ENCODE measurements at places on chromosomes 7 and 10.

DNA sequence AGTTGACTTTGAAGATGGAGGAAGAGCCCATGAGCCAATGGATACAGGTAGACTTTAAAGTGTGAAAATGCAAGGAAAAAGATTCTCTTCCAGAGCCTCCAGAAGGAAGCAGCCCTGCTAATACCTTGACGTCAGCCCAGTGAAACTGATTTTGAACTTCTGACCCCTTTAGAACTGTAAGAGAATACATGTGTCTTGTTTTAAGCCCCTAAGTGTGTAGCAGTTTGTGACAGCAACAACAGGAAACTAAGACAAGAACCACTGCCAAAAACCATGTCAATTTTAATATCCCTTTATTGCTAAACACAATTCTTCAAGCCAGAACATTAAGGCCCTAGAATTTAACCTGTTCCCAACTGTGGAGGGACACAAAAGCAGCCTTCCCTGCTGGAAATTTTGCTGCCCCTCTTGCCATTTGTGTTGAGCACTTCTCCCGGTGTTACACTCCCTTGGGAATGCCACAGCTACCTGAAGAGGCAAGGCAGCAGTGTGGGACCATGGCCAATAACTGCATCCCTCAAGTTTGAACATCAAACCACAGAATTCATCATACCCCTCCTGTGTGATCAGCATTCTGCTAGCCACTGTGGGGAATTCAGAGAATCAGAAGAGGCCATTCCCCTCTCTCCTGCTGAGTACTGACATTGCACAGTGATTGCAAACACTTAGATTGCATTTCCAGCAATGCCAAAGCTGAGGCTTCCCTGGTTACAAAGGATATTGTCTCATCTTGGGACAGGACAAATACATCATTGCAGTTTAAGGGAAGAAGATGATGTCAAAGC, 12.3 kb upstream of the CCDC172 start:
- H3K36me3 ChIP-seq = no peaks in the 10 kb centered on the region
- no peak overlapping the region for H3K27ac ChIP-seq
- no peak for DNase-seq
- H3K27me3 ChIP-seq = peaks cover 9% of the 10 kb centered on the region

DNA sequence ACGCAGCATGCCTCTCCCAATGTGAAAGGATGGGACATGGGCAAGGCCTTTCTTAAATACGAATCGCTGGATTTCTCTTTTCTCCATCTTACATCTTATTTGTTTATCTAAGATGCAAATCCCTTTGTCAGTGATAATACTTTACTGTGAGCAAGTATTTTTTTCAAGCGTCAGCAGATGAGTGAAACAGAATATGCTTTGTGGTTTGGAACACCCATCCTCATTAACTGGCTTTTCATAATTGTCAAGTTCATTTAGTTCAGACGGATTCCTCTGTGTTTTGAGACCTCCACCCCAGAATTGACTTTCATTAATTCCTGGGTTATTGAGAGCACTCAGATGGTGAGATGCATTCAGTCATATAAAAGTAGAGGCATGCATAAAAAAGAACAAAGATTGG, 149.8 kb downstream of the NSUN6 start:
- no peaks in the 10 kb centered on the region for H3K4me1 ChIP-seq
- no peak overlapping the region for H3K4me3 ChIP-seq
- H3K27ac ChIP-seq = no peak overlapping the region
- no peaks in the 10 kb centered on the region for H3K27me3 ChIP-seq
- no peaks in the 10 kb centered on the region for H3K36me3 ChIP-seq
- no peak for DNase-seq

DNA sequence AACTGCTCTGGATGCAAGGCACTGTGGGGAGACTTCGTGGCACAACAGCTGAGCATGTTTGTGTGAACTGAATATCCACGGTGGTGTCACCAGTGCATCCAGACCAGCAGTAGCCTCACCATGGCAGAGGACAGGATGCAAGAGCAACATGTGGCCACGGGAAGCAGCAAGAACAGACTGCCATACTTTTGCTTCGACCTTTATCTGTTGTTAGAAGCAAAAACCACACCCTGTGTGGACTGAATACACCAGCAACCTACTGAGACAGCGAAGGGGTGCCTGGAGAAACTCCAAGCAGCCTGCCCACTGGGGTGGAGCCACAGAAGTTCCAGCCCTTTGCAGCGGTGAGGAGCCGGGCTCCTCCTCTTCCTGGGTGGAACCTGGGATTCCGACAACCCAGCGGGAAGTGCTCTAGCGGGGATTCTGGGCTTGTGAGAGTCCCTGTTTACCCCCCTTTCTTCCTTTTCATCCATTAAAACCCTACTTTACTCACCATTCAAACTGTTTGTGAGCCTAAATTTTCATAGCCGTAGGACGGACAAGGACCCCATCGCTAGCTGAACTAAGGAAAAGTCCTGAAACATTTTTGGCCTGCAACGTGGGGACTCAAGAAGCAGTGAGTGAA, 584.9 kb downstream of the GRM8 start:
- H3K27me3 ChIP-seq = no peaks in the 10 kb centered on the region
- no peak overlapping the region for H3K4me3 ChIP-seq
- no peaks in the 10 kb centered on the region for H3K4me1 ChIP-seq
- DNase-seq = no peak
- H3K36me3 ChIP-seq = no peaks in the 10 kb centered on the region
- no peak overlapping the region for H3K27ac ChIP-seq

DNA sequence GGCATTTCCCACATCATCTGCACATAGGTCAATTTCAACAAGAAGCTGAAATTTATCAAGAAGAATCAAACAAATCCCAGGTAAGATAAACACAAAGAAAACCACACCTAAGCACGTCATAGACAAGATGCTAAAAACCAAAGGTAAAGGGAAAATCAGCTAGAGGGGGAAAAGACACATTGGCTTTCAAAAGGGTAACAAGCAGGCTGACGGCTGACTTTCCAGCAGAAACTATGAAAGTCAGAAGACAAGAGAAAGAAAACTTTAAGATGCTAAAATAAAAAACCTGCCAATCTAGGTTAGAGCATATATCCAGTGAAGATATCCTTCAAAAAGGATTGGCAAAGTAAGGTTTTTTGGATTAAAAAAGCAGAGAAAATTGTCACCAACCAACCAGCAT, 59.9 kb upstream of the RHEB start:
- no peaks in the 10 kb centered on the region for H3K36me3 ChIP-seq
- no peaks in the 10 kb centered on the region for H3K27me3 ChIP-seq
- no peak overlapping the region for H3K27ac ChIP-seq

- no peak overlapping the region for H3K4me3 ChIP-seq
- H3K4me1 ChIP-seq = no peaks in the 10 kb centered on the region
- DNase-seq = no peak
- no peaks in the 10 kb centered on the region for H3K36me3 ChIP-seq
- no peak overlapping the region for H3K27ac ChIP-seq
Measured at GRCh38 chr7:68488341-68489060, 1109.8 kb upstream of the AUTS2 start.

DNA sequence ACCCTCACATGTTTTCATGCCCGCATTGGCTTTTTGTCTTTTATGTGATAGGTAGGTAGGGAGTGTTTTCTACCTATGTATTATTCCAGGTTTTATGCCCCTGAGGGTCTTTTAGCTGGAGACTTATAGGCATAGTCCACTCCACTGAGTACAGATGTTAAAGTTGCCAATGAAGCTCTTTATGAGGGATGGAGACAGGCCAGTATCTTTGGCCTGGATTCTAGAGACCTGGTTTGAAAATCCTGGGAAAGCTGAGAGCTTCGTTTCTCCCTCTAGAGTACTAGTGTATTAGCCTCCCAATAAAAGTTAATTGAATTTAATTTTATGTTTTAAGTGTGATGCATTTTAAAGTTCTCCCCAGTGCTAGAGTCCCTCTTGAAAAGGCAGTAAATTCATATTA, 854.1 kb downstream of the LRMDA start:
- no peak overlapping the region for H3K4me3 ChIP-seq
- no peak overlapping the region for H3K27ac ChIP-seq
- H3K36me3 ChIP-seq = no peaks in the 10 kb centered on the region
- no peak for DNase-seq
- no peaks in the 10 kb centered on the region for H3K27me3 ChIP-seq

GRCh38 chr10:98435178-98435577, 11.6 kb downstream of the HPS1 start:
- peaks cover 67% of the 10 kb centered on the region for H3K36me3 ChIP-seq
- H3K27ac ChIP-seq = no peak overlapping the region
- H3K4me1 ChIP-seq = no peaks in the 10 kb centered on the region
- H3K4me3 ChIP-seq = no peak overlapping the region
- no peaks in the 10 kb centered on the region for H3K27me3 ChIP-seq

DNA sequence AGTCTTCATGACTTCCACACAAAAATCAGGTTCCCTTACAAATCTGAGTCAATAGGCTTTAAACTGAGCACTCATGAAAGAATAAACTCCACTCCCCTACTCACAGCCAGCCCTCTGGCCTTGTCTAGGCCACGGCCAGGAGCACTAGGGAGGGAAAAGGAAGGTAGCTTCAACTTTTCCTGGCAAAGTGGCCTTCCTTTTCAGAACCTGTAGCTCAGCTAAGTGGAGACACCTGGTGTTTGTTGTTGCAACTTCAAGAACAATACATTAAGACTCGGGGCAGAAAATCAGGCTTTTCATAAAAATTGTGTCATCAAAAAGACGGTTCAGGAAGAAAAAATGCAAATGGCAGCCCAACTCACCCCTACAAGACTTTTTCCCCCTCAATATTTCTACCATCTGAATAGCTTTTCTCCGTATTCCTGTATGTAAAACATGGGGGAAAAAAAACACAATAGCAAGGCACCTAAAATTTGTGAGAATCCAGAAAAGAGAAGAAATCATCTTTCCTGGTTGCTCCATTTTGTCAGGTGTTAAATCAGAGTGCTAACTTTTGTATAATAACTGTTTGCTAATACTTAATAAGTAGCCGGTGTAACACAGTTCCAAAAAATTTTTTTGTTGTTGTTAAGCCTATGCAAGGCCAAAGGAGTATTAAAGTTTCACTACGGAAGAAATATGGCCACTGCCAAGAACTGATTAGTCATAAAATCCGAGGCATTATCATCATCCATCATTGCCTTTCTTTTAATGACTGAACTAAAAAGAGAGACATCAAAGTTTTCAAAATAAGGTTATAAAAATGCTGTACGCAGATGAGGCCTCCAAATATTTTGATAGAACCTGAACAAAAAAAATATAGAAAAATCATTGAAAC, 66.2 kb upstream of the ARID5B start:
- peaks cover 2% of the 10 kb centered on the region for H3K4me1 ChIP-seq
- DNase-seq = peak; percentile 63
- no peak overlapping the region for H3K27ac ChIP-seq

GRCh38 chr10:103649654-103650423, 156.3 kb downstream of the NEURL1 start:
- H3K27ac ChIP-seq = no peak overlapping the region
- DNase-seq = no peak
- H3K4me1 ChIP-seq = peaks cover 3% of the 10 kb centered on the region

GRCh38 chr10:70267161-70267933, 16.5 kb downstream of the NPFFR1 start:
- H3K27ac ChIP-seq = no peak overlapping the region
- no peaks in the 10 kb centered on the region for H3K36me3 ChIP-seq
- no peaks in the 10 kb centered on the region for H3K4me1 ChIP-seq
- H3K27me3 ChIP-seq = no peaks in the 10 kb centered on the region

- H3K4me1 ChIP-seq = no peaks in the 10 kb centered on the region
- H3K27ac ChIP-seq = no peak overlapping the region
- H3K27me3 ChIP-seq = no peaks in the 10 kb centered on the region
- no peak overlapping the region for H3K4me3 ChIP-seq
- H3K36me3 ChIP-seq = peaks cover 64% of the 10 kb centered on the region
Measured at GRCh38 chr10:79293841-79294581, 53.3 kb upstream of the PPIF start.

DNA sequence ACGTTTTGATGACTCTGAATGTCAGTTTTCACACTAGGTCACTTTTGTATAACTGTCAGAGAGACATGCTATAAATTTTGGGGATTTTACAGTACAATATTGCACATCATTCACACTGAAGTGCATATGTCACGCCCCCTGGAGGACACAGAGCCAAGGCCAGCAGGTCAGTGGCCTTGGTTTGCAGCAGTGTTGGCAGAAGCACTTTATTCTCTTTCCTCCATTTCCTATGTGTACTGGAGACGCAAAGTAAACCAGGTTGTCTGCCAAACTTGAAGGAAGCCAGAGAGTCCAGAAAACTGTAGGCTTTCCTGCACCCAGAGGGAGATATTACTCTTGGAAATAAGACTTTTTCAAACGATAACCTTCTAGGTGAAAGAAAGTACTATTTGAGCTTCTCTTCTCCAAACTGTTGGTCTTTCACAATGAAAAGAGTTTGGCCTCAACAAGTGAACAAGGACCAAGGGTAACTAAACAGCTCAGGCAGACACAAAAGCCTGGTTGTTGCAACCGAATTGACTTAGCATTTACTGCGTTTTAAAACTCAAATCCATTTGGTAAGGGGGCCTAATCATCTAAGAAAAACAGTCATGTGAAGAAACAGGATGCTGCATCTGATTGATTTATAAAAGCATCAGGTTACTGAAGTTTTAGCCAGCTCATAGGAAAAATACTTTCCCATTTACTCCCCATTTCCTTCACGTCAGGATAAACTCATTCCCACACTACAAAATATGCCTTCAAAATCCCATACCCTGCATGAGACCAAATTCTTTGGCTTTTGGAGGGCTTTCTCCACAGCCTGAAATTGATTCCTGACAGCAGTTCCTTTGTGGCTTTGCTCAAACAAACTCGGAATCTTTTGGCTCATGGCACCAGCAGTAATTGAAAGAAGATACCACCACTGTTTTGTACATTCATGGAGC, 83.0 kb upstream of the SEC61G start:
- no peaks in the 10 kb centered on the region for H3K27me3 ChIP-seq
- H3K36me3 ChIP-seq = no peaks in the 10 kb centered on the region
- peak overlapping the region; percentile 54 for H3K27ac ChIP-seq
- DNase-seq = peak; percentile 78
- H3K4me1 ChIP-seq = no peaks in the 10 kb centered on the region

DNA sequence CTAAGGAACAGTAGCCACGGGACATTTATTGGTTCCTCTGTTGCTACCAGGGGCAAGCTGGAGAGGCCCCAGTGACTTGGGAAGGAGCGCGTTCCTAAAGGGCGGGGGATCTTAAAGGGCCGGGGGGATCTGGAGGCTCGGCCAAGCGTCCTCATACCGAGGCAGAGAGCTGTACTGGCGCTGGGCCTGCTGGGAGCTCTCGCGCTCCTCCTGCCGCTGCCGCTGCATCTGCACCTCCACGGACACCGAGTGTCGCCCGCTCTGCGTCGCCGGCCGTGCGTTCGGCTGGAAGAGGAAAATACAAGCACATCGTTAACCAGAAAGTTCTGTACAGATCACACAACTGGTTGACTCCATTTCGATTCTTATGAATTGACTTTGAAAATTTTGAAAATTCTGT, 695.6 kb downstream of the PARD3 start:
- no peaks in the 10 kb centered on the region for H3K27me3 ChIP-seq
- no peak overlapping the region for H3K4me3 ChIP-seq
- DNase-seq = no peak
- peaks cover 7% of the 10 kb centered on the region for H3K36me3 ChIP-seq
- H3K4me1 ChIP-seq = peaks cover 14% of the 10 kb centered on the region

- H3K27ac ChIP-seq = no peak overlapping the region
- H3K4me1 ChIP-seq = no peaks in the 10 kb centered on the region
- no peak for DNase-seq
- H3K27me3 ChIP-seq = no peaks in the 10 kb centered on the region
- no peak overlapping the region for H3K4me3 ChIP-seq
Measured at GRCh38 chr10:15296701-15297100, 74.4 kb downstream of the FAM171A1 start.

GRCh38 chr7:2523461-2523936, 3.9 kb downstream of the LFNG start:
- no peaks in the 10 kb centered on the region for H3K36me3 ChIP-seq
- peaks cover 17% of the 10 kb centered on the region for H3K4me1 ChIP-seq
- no peak overlapping the region for H3K4me3 ChIP-seq
- H3K27me3 ChIP-seq = peaks cover 23% of the 10 kb centered on the region
- H3K27ac ChIP-seq = peak overlapping the region; percentile 98
